Smooth muscle cell of the brain vasculature (primary cell): ENCODE measurements at places on chromosomes 16 and 17.
A peak's percentile ranks its signal among the peaks of the same experiment; 100 is the strongest.

GRCh38 chr16:24275413-24275812 is 19.3 kb downstream of the CACNG3 start:
- DNase-seq: no peak

DNA sequence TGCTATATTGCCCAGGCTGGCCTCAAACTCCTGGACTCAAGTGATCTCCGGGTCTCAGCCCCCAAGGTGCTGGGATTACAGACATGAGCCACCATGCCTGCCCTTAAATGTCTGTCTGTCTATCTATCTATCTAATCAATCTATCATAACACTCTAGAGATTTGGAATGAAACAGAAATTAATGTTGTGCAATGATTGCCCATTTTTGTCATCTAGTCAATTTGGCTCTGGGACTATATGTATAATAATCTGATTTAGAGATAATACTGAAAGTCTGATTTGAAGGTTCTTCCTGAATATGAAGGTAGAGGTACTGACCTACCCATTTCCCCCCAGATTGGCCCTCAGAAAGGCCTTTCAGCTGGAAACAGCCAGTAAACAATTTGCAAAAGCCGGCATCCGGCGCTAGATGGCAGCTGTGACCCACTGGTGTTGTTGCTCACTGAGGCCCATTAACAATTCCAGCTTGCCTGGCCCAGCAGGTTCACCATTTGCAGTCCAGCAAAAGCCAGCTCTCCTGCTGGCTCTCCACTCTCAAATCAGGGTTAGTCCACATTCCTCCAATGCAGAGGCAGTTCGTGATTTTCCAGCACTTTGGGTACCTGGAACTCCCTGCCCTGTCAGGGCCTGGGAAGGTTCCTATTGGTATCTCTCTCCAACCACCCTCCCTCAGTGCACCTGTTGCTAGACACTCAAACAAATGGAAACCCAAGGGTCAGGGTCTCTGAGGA is 22.9 kb upstream of the C16orf87 start:
- DNase-seq: peak; percentile 57

GRCh38 chr17:49527927-49528651 is 33.0 kb downstream of the NGFR start:
- no peak for DNase-seq

DNA sequence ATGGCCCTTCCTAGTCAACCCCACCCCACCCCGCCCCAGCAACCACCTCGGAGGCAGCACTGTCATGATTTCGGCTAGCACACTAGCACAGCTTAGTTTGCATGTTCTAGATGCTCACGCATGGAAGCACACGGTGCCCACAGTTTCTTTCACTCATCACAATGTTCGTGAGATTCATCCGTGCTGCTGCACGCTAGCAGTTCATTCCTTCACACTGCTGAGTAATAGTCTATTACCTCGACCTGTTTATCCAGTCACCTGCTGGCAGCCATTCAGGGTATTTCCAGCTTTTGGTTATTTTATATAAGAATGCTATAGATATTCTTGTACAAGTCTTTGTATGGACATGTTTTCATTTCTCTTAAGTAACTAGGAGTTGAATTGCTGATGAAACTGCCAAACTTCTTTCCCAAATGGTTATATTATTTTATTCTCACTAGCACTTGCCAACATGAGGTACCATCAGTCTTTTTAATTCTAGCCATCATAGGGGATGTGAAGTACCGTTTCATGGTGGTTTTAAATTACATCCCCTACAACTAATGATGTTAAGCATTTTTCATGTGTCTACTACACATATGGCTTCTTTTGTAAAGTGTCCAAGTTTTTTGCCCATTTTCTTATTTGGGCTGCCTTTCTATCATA is 75.7 kb downstream of the CYTH1 start:
- DNase-seq: no peak

GRCh38 chr17:48055531-48056245 is 7.5 kb downstream of the NFE2L1 start:
- DNase-seq: no peak

DNA sequence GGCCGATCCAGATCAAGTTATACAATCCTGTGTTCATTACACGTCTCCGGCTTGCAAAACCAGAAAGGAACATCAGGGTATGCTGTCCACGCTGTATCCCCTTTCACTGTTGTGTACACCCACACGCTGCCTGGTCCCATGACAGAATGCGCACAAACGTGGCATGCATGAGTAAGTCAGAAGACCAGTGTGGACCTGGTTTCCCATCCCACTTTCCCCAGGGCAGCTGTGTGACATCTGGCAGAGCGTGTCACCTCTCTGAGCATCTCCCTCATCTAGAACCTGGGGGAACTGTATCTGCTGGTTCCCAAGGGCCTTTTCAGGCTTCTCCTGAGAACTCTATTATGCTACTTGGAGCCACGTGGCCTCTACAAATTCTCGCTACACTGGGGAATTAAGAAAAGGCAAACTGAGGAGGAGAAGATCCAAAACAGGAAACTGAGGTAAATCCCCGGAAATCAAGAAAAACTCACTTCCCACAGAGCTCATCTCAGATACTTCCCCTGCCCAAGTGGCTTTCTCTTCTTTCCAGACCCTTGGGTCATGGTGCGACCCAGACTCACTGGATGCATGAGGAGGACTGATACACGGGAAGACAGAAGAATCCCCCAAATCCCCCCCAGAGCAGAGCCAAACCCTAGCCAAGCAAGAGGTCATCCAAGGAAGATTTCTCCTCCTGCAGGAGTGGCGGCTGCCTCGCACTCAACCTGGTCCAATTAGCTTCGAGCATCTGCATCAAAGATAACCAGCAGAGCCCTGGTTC is 139.3 kb downstream of the GAS7 start:
- DNase-seq: no peak

DNA sequence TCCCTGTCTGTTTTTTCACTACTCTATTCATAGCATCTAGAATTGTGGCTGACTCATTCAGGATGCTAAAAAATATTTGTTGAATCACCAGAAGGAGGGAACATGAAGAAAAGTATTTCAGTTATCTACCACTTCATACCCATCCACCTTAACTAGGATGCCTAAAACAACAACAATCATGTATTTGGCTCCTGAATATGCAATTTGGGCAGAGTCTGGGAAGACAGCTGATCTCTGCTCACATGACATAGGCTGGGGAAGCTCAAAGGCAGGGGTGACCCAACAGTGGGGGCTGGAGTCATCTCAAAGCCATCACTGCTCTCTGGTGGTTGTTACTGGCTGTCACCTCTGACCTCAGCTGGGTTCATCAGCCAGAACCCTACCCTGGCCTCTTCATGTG is 80.1 kb upstream of the RPL38 start:
- no peak for DNase-seq

- no peak for DNase-seq
Observed at GRCh38 chr17:43014649-43015542, 7.3 kb downstream of the VAT1 start.

DNA sequence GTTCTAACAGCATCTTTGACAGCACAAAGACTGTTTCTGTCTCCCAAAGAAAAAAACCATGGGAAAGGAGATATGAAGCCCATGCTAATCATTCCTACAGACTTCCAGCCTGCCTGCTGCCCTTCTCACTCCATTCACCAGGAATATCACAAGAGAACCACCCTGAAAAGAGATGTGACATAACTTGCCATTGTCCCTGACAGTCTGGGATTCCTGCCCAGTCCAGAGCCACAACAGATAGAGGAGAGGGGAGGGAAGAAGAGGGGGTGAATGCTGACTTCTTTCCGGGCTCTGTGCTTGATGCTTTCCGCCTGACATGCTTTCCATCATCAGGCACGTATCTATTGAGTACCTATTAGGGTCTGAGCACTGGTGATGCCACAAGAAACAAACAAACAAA is 31.6 kb upstream of the ASIC2 start:
- DNase-seq: no peak

GRCh38 chr16:56861092-56861610 is 3.9 kb upstream of the SLC12A3 start:
- no peak for DNase-seq

DNA sequence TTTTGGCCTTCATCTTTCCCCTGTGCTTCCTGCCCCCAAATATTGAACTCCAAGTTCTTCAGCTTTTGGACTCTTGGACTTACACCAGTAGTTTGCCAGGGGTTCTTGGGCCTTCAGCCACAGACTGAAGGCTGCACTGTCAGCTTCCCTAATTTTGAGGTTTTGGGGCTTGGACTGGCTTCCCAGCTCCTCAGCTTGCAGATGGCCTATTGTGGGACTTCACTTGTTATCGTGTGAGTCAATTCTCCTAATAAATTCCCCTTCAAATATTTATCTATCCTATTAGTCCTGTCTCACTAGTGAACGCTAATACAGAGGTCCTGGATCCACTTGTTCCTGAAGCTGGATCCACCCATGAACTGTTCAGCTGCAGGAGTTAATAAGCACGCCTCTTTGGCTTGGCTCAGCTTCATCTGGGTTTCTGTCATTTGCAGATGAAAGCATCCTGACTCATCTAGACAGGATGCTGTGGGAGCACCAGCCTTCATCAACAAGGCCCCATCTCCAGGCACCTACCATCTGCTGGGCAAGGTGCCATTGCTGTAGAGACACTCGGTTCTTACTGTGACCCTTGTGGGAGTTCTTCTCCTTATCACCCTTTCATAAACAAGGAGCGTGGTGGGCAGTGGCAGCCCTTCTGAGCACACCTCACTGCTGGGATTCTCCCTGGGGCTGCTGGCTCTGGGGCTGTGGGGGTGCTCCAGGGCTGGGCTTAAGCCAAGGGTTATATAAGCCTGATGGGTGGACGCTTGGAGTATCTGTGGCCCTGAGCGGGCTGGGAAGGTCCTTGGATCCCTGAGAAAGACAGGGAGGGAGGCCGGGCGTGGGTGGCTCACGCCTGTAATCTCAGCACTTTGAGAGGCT is 23.1 kb downstream of the LAT start:
- no peak for DNase-seq

DNA sequence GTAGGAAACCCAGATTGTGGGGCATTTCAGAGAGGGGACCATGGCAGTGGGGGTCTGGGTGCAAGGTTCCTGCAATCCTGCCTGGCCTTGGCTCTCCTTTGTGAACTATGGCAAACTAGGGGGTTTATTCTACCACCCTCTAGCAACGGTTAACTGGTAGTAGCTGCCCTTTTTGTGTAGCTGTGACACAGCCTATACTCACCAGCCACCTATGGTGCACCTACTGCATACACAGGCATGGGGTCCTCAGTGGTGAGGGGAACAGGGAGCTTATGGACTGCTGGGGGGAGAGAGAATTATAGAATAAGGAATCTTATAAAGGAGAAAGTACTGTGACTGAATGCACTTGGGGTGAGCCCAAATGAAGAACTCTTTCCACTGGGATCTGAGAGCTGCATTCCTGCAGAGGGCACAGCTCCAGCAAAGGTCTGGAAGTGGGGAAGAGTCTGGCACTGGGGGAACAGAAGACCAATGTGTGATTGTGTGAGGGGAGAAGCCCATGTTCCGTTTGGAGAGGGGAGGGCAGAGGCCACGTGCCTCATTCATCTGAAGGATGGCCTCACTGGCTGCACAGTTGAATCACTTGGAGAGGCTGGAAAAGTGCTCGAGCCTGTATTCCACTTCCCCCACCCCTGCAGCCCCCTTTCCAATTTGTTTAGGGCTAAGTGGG is 2.1 kb downstream of the MT1X start:
- DNase-seq: no peak

DNA sequence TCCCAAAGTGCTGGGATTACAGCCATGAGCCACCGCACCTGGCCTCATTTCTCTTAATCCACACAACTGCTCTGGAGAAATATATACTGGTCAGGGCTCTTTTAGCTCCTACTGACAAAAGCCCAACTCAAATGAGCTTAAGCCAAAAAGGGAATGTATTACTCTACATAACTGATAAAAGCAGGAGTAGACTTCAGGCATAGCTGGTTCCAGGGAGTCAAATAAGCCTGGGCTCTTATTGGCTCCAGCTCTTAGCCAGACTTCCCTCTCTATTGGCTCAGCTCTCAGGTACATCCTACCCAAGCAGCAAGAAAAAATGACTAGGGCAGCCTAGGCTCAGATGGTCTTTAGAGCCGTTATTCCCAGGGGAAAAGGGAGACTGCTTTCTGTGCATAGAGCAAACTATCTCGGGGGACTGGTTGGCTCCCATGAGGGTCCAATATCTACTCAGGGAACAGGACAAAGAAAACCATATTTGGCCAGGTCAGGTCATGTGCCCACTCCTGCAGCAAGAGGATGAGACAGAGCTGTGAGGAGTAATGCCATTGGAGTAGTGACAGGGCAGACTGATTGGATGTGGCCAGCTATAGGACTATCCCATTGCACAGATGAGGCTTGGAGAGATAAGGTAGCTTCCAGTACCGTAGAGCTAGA is 21.2 kb downstream of the TBX2 start:
- DNase-seq: no peak

DNA sequence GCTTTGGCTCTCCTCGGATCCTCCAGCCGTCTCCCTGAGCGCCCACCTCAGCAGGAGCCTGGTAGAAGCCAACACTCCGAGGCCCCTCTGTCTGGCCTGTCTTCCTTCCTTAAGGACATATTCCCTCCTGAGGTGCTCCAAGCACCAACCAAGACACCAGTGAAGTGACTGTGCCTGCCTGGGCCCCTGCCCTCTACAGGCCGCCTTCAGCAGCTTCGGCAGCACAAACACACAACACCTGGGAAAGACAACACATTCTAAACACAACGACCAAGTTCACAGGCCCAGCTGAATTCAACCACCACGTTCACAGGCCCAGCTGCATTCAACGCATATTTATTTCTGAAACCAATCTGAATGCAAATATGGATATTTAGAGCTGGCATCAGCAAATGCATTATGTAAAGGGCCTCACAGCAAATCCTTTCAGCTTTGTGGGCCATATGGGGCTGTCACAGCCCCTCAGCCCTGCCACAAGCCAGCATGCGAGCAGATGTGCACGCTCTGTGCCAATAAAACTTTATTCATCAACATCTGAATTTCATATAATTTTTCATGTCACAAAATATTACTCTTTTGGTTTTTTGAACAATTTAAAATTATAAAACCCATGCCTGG is 12.2 kb downstream of the GALNS start:
- DNase-seq: no peak

DNA sequence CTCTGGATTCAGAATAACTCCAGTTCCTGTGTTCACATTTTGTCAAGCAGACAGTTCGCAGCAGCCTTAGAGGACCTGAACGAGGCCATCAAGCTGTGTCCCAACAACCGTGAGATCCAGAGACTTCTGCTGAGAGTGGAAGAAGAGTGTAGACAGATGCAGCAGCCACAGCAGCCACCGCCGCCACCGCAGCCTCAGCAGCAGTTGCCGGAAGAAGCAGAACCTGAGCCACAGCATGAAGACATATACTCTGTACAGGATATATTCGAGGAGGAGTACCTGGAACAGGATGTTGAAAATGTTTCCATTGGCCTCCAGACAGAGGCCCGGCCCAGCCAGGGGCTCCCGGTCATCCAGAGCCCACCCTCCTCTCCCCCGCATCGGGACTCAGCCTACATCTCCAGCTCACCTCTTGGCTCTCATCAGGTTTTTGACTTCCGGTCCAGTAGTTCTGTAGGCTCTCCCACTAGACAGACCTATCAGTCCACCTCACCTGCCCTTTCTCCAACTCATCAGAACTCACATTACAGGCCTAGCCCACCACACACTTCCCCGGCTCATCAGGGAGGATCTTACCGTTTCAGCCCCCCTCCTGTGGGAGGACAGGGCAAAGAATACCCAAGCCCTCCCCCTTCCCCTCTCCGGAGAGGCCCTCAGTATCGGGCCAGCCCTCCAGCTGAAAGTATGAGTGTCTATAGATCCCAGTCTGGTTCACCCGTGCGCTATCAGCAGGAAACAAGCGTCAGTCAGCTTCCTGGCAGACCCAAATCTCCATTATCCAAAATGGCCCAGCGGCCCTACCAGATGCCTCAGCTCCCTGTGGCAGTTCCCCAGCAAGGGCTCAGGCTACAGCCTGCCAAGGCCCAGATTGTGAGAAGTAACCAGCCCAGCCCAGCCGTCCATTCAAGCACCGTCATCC is 25.9 kb downstream of the CYB561 start:
- DNase-seq: no peak
